ENCODE measurements at places on chromosomes 16 and 17. TPM values are rescaled to one million over a fixed set of nuclear protein-coding genes. Genes with fewer than 3 reads are reported as not detected.

- no peak for DNase-seq
These were observed 4.4 kb upstream of the ASGR1 start for GRCh38 chr17:7183433-7184090.

DNA sequence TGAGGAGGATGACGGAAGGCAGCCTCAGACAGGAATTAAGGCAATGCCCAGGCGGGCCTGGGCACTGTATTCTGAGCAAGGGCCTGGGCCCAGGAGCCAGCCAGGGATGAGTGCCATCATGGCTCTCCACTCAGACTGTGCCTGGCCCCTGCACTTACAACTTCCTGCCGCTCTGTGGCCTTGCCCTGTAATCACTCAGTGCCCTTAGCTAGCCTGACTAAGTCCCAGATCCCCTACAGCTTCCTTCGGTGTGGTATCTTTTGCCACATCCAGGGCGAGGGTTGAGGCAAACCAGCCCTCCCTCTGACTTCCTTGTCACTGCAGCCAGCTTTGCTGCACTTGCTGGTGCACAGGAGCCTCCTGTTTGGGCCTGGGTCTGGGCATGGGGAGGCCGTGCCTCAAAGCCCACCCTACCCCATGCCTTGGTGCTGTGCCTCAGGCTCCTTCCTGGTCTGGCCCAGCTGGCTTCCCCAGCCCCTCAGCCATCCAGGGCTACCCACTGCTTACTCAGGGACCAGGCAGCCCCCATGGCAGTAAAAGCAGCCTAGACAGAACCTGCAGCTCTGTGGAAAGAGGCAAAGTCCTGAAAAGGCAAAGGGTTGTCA is 9.3 kb downstream of the SLC46A1 start:
- no peak for DNase-seq

GRCh38 chr16:3186946-3187690 is 886 bp upstream of the OR1F1 start:
- DNase-seq, result no peak

DNA sequence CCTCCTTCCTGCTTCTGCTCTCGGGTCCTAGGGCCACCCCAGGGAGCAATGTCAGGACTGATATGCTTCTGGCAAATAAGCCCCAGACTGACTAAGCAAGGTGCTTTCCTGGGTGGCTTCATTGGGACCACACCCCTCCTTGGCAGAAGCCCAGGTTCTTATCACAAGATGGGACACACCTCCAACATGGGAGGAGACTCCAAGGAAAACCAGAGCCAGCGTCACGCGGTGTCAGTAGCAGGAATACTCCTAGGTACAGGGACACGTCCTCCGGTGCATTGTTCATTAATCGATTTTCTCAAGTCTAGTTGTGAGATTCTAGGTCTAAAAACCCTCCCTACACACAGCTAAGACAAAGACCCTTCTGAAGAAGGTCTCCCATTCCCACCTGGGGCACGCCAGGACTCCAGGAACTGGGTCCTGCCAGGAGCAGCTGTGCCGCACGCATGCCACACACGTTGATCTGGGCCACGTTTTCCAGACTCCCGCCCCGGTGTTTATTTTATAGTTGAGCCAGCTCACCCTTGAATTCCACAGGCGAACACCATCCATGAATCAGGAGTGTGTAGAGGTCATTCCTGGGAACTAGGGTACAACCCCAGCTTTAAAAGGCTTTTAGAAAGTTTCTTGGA is 30.8 kb downstream of the FA2H start:
- peak; percentile 60 for DNase-seq

DNA sequence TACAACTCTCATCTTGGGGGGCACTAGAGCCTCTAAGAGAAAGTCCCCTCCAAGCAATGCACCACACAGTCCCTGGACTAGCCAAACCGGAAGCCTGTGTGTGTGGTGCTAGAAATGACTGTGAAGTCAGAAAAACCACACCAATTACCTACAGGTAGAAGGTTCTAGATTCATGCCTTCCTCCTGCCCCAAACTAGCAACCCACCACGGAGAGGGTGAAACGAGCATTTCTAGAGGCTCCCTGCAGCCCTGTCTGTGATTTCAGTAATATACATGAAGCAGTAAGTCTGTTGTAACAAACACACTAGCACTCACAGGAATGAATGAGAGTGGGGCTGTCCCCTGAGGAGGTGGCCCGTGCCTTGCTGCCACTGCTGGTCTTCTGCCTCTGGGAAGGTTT is 13.6 kb downstream of the ZFHX3 start:
- DNase-seq, result no peak

DNA sequence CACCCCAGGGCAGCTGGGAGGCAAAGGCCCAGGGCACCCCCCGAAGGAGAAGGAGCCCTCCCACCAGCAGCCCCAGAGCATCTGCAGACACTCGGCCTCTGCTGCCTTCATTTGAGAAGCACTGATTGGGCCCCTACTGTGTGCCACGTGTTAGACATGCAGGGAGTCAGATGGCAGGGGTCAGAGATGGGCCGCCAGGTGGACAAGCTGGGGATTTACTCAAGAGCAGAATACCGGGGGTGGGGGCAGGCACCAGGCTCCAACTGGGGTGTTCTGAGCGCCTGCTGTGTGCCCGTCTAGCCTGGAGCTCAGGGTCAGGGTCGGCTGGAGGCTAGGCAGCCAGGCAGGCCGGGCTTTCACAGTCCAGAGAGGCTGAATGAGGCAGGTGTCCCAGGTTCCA is 18.7 kb downstream of the TPSG1 start:
- DNase-seq, result no peak

GRCh38 chr17:51507444-51507843 is 247.1 kb downstream of the UTP18 start:
- no peak for DNase-seq

KRTAP2-1 gene
- not detected for total RNA-seq

CLEC3A gene
- not detected for total RNA-seq

GP1BA gene
- total RNA-seq, result not detected

All from left lobe of liver (tissue), 2 donors.